HS-5 (cell line): ENCODE measurements at places on chromosomes 3 and 15.
A peak's percentile ranks its signal among the peaks of the same experiment; 100 is the strongest.

DNA sequence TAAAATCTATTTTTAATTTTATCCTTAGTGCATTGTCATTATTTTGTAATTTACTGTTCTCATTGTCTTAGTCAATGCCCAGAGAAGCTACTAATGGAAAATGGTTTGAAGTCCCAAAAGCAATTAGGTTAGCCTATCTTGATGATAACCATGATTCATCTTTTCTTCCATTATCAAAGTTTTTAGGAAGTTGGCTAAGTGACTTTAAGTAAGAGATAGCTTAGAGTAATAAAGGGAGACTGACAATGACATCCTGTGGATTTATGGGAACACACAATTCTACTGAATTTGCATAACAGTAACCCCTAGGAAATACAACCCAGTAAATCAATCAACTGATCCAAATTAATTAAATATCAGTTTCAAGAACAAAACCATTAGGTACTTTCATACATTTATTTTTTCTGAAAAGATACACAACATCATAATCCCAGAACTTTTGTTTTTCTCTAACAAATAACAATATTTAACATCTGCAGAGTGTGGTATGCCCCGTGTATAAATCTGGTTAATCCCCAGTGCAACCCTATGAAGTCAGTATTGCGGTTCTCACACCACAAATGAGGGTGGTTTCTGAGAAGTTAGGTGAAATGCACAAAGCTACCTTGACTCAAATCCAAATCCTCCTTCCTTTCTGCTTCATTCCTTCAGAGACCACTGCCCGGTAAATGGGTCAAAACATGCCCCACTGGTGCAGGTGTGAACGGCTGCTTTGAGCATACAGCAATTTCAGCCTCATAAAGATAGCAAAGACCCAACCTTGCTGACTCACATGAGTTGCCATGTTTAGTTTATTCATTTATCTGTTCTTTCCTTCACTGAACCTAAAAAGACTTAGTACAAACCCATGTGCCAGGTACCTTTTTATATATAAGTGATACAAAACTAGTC is 202.1 kb downstream of the TBL1XR1 start:
- DNase-seq, result no peak

GRCh38 chr3:195011231-195011834 is 259.6 kb downstream of the XXYLT1 start:
- no peak for DNase-seq

DNA sequence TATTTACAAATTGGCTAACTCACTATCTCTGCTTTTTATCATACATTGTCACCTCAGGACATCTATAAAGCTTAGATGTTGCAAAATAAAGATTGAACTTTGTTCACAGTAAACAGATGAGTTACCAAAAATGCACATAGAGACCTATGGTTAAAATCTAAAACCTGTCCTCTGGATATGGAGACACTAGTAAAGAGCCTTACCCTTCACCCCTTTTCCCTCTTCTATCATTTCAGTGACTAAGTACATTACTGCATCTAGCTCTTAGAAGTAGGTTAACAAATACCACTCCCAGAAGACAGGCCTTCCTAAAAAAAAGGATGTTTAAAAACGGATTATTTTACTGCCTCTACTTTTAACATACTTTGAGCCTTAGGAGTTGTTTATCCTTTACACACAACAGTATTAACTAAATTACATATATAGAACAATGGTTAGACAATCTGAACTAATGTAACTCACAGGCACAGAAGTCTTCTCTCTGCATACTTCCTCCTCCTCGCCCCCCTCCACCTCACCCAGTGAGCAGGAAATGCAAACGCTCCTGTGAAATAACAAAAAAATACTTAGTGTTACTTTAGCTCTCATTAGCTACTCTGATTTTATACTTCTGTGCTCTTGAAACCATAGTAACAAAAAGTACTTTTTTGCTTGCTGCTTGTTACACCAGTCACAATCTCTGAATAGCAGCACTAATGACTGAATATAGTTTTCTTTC is 23.3 kb downstream of the IREB2 start:
- no peak for DNase-seq

GRCh38 chr15:77195586-77195985 is 124.7 kb upstream of the TSPAN3 start:
- no peak for DNase-seq

- DNase-seq, result no peak
These were observed 137.9 kb downstream of the TCF12 start for GRCh38 chr15:57056357-57056756.

DNA sequence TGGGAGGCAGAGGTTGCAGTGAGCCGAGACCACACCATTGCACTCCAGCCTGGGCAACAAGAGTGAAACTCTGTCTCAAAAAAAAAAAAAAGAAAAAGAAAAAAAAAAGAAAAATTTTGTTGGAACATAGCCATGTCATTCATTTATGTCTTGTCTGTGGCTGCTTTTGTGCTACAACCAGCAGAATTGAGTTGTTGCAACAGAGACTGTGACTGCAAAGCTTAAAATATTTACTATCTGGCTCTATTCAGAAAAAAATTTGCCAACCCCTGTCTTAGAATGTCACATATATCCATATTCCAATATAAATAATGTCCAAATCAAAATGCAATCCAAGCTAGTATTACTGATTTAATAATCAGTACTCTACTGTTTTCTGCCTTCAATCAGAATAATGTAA is 25.1 kb downstream of the CD80 start:
- no peak for DNase-seq

- DNase-seq, result no peak
These were observed 835.6 kb downstream of the IGSF11 start for GRCh38 chr3:118199044-118199443.

- DNase-seq, result no peak
These were observed 3.1 kb upstream of the FAM240A start for GRCh38 chr3:46609212-46609721.

GRCh38 chr3:194654443-194654842 is 17.5 kb downstream of the LSG1 start:
- DNase-seq, result no peak

GRCh38 chr15:31474059-31474868 is 147.6 kb downstream of the KLF13 start:
- no peak for DNase-seq

DNA sequence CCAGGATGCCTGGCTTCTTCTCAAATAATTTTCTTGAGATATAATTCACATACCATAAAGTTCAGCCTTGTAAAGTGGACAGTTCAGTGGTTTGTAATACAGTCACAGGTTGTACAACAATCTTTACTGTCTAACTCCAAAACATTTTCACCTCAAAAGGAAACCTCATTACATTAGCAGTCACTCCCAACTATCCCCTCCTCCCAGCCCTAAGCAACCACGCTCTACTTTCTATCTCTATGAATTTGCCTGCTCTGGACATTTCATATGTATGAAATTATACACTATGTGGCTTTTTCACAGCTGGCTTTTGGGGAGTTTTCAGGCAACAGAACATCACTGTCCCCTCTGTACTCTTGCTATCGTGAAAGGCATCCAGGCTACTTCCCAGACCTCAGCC is 17.5 kb downstream of the TGM5 start:
- DNase-seq, result no peak

DNA sequence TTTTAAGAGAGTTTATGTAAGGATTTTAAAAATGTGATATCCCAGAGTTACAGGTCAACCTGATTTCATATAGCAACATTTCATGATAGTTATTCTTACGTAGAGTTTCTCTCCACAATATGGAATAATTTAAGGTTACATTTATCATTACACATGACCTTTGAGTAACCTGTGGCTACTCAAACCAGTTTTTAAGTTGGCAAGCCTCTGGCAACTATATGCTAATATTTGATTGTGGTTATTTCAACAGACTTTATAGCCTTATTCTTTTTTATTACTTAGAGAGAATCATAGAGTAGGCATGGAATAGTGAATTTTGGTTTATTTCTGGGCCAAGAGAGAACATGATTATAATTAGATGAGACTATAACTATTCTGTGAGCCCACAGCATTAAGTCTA is 504.9 kb downstream of the NLGN1 start:
- no peak for DNase-seq

DNA sequence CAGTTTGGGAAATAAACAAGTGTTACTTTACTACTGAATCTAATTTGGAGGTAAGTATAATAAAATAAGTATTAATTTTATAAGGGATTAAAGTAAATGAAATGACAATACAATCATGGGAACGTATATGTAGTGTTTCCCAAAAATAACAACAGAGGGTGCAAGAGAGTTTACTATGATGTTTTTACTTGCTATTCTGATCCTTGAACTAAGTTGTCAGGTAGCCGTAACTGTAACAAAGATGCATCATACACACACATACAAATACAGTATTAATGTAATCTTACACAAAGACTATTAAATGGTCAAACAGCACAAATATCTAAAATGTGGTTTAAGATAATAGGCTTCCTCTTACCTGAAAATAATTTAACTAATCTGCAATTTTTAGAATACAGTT is 311.4 kb downstream of the TBC1D5 start:
- peak; percentile 10 for DNase-seq

DNA sequence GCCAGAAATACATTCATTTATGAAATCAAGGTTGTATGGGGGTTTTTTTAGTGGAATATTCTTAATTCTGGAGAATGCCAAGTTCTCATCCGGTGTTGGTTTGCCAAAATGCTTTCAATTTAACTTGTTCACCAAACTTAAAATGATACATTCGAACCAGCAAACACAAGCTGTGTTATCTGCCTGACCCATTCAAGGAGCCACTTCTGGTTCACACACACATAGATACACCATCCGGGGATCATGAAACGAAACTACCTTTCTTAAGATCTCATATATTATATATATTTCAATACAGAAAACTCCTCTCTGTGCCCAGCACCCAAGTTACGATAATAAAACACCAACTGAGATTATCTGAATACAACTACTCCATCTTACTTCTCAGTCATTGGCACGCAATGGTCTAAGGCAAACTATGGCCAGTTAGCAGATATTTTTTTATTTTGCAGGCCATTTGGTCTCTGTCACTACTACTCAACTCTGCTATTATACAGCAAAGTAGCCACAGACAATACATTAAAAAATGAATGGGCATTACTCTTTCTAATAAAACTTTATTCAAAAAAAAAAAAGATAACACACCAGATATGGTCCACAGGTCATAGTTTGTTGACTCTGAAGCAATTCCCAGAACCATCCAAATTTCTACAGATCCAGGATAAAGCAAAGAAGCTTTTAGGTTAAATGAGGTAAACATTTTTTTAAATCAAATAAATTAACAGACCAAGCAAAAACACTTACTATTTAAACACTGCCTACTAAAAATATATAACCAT is 89.6 kb downstream of the TBL1XR1 start:
- DNase-seq, result no peak

- DNase-seq, result no peak
These were observed 156.6 kb downstream of the RPLP1 start for GRCh38 chr15:69609176-69609575.

GRCh38 chr15:101556273-101556672 is 66.8 kb upstream of the PCSK6 start:
- DNase-seq, result no peak

DNA sequence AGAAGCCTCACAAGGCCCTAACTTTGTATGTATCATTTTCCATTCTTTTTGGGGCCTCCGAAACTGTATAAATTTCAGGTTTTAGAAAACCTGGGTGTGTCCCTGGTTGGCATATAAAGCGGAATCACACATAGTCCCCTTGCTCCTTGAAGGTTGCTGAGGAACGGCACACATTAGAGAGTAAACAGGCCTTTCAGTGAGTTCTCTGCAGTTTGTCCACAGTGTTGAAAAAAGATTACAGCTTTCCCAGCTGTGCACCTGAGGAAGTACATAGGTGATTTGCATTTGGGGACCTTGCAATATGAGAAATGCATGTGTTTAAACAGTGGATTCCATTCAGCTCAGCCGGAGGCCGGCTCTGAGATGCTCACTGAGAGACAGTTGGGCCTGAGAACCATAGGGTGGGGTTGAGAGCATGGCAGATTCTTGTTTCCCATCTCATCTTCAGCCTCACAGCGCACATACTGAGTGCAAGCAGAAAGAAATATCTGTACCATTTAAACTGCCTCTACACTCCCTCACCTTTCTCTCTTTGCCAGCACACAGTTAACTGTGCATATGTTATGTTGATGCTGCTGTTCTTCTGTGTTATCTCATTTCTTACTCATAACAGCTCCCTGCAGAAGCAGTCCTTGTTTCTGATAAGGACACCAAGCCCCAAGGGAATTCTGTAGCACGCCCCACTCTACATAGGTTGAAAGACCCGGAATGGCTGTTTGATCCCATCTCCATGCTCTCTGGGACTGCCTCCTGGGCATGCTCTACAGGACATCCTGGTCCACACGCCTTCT is 60.4 kb downstream of the BOC start:
- no peak for DNase-seq

DNA sequence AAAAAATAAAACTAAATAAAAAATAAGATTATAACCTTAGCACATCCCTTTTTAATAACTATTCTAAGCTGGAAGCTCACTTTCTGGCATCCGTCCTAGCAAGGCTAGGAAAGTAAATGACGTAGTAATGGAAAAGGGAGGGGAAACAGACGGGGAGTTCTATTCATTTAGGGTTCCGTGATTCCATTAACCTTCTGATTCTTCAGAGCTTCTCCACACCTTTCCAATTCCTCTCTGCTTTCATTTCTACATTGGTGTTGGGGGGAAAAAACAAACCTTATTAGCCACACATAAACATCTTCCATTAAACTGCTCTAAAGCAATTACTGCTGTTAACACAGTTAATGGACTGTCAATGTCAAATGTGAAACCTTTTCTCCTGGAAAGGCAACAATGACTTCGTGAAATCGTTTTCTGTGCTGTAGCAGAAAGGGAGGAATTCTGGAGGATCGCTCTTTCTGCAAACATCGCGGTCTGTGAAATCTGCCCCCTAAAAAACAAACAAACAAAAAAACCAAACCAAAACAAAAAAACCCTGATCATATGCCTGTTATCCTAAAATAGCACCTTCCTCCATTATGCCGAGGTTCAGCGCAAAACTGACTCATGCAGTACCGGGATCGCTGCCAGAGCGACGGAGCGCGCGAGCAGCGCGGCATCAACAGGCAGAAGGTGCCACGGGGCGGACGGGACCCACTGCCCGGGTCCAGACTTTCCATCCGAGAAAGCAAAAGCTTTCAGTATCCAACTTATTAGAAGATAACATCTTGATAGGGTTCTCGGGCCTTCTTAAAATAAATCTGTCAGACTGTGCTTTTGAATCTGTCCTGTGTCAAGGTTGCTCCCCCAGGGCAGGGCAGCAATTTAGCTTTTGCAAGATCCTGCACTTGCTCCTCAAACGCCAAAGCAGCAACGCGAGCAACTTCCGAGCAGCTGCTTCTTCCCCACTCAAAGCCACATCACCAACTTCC is 156.2 kb downstream of the FGF12 start:
- peak; percentile 24 for DNase-seq

DNA sequence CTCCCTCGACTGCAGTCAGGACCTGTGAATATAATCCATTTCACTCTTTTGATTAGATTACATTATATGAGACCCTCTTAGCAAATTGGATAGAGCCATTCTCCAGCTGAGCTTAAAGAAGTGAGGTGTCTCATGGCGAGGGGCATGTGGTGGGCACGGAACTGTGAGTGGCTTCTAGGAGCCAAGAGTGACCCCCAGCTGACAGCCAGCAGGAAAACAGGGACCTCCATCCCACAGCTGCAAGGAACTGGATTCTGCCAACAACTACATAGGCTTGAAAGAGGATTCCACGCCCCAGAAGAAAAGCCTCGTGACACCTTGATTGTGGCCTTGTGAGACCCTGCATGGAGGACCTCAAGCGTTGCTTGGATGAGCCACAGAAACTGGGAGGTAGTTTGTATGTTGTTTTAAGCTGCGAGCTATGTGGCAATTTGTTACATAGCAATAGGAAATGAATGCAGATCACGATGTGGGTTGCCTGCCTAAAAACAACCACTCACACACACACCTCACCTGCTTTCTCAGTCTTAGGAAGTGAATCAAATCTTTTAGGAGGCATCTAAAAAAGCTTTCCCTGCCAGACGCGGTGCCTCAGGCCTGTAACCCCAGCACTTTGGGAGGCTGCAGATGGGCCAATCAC is 84.2 kb upstream of the BHLHE40 start:
- no peak for DNase-seq
